ENCODE measurements at places on chromosomes 6 and 20.

DNA sequence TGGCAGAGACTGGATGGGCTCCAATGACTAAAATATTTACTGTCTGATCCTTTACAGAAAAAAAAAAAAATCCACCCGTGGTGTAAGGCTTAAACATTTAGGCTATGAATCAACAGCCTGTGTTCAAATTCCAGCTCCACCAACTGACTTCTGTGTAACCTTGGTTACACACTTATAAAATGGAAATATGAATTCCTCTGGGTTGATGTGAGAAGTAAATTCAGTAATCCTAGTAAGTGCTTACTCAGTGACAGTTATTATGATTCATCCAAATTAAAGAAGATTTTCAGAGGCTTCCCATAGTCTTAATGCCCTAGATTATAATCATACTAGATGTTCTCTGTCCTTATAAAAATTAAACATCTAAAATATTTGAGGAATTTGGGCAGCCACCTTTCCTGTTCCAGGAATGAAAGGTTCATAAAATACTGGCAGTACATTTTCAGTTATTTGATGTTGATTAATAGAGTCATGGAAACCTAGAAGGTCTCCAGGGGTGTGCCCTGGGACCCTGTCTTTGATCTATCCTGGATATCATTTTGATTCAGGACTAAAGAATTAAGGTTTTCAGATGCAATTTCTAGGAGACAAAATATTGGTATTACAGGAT is 180.3 kb upstream of the ZNF217 start:
- no peaks in the 10 kb centered on the region for H3K36me3 ChIP-seq
- H3K27ac ChIP-seq, result peak overlapping the region; percentile 55
- H3K4me3 ChIP-seq, result no peak overlapping the region
- peaks cover 5% of the 10 kb centered on the region for H3K4me1 ChIP-seq

DNA sequence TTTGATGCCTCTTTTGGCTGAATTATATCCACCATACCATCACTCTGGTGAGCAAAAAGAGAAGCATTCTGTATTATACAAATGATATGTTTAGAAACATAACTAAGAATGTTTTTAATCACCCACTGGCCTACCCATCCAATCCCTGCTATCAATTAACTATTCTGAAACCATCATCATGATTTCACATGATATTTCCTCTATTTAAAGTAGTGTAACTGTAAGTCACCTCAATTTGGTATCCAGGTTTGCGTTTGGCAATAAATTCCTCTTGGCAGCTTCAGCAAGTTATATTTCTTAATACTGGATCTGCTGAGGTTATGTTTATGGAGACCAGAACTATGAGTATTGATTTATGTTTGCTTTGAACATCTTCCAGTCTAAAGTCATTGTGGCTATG is 332.1 kb downstream of the UTRN start:
- no peaks in the 10 kb centered on the region for H3K27me3 ChIP-seq
- DNase-seq, result no peak
- H3K4me3 ChIP-seq, result no peak overlapping the region
- no peak overlapping the region for H3K27ac ChIP-seq
- no peaks in the 10 kb centered on the region for H3K36me3 ChIP-seq

DNA sequence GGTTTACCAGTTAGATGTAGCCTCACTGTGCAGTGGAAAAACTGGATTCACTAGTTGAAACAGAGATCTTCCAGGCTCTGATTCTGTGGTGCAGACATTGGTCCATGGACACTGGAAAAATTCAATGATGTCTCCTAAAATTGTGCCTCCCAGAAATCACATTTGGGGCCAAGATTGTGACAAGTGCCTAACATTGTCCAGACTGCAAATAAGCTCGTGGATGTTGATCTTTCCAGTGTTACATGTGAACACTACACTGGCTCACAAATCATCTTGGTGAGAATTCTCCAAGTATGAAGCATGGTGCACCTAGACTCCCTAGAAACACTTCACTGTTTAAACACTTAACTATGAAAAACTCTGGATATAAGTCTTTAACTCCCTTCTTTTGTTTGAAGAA is 140.4 kb downstream of the HAO1 start:
- H3K27me3 ChIP-seq, result no peaks in the 10 kb centered on the region
- no peaks in the 10 kb centered on the region for H3K36me3 ChIP-seq
- no peaks in the 10 kb centered on the region for H3K4me1 ChIP-seq

DNA sequence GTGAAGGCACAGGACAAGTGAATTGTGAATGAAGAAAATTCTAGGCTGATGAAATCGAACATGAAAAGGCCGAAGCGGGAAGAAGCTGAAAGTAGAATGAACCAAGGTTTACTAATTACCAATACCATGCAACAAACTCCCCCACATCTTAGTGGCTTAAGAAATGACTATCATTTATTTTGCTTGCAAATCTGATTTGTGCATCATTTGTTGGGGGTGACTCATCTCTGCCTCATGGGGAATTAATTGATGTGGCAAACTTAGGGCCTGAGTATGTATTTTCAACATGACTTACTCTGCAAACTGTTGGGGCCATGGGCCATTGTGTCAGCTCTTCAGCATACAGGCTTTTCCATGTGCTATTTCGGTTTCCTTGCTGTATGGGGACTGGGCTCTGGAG is 26.8 kb downstream of the PPP1R14C start:
- no peak overlapping the region for H3K4me3 ChIP-seq
- DNase-seq, result no peak
- H3K4me1 ChIP-seq, result no peaks in the 10 kb centered on the region
- H3K27ac ChIP-seq, result no peak overlapping the region
- no peaks in the 10 kb centered on the region for H3K27me3 ChIP-seq

- no peaks in the 10 kb centered on the region for H3K27me3 ChIP-seq
- H3K36me3 ChIP-seq, result no peaks in the 10 kb centered on the region
- no peak overlapping the region for H3K27ac ChIP-seq
- no peak overlapping the region for H3K4me3 ChIP-seq
- H3K4me1 ChIP-seq, result no peaks in the 10 kb centered on the region
- no peak for DNase-seq
Observed at GRCh38 chr6:72733045-72733444, 111.2 kb downstream of the KCNQ5 start.

DNA sequence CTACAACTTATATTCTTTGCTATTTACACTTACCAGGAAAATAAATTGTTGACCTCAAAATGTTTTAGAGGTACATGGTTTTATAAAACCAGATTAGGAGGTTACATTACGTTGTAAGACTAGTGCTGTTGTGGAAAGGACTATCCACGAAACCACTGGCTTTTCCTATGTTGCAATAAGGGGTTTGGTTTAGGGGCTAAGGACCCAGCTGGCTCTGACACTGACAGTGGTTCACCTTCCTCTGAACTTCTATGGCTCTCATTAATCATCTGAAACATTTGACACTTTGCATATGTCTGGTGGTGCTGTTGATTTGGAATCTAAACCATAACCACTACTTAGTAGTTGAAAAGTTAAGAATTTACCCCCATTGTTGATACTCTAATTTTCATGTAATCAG is 186.7 kb downstream of the NKAIN2 start:
- no peaks in the 10 kb centered on the region for H3K36me3 ChIP-seq
- H3K27ac ChIP-seq, result no peak overlapping the region
- DNase-seq, result no peak

DNA sequence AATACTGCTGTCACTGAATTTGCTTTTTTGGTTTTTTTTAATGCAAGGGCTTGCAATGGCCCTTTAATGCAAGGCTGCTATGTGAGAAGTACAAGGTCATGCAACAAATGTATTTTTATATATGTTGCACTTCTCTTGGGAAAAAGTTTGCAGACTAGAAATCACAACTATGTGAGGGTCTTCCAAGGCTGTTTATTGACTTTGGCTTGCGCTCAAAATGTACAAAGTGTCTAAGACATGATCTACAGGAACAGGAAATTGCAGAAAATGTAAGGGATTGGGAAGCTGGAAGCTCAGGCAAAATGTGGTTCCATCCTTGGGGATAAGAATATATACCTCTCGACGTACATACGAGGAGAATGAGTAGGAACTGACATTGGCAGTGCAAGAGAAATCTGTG is 92.2 kb upstream of the F13A1 start:
- no peak overlapping the region for H3K27ac ChIP-seq
- no peaks in the 10 kb centered on the region for H3K27me3 ChIP-seq
- no peak overlapping the region for H3K4me3 ChIP-seq
- DNase-seq, result no peak

- DNase-seq, result no peak
- H3K27me3 ChIP-seq, result no peaks in the 10 kb centered on the region
- no peak overlapping the region for H3K4me3 ChIP-seq
- H3K36me3 ChIP-seq, result no peaks in the 10 kb centered on the region
Observed at GRCh38 chr6:142568857-142569597, 267.2 kb downstream of the ADGRG6 start.

- H3K4me1 ChIP-seq, result no peaks in the 10 kb centered on the region
- H3K36me3 ChIP-seq, result no peaks in the 10 kb centered on the region
- no peak overlapping the region for H3K27ac ChIP-seq
Observed at GRCh38 chr6:5580736-5581581, 319.6 kb downstream of the FARS2 start.

DNA sequence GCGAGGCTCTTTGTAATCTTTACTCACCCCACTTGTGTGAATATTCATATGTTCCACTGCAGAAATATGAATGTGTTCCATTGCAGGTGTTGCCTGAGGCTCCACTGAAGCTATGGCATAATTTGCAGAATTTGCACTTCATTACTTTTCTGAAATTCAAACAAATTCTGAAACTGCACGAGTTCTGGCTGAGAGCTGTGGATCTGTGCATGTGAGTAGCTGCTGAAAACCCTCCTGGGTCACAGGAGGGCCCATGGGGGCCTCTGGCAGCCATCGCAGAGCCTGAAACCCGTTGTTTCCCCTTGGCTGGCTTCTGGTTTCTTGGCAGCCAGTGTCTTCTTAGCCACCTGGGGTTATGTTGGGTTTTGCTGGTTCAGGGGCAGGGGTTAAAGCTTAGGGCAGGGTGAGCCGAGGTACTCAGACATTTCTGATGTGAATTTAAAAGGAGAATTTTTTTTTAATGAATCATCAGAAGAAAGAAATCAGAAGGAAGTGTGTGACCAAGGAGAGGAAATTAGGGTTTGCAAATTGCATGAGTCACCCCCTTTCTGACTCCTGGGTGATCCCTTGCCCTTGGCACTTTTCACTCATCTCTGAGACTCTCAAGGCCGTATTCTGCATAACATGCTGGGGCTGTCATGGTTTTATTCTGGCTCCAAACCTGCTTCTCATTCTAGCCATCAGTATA is 40.6 kb downstream of the TOX2 start:
- H3K36me3 ChIP-seq, result no peaks in the 10 kb centered on the region
- no peak overlapping the region for H3K4me3 ChIP-seq
- DNase-seq, result no peak
- H3K27me3 ChIP-seq, result no peaks in the 10 kb centered on the region
- no peaks in the 10 kb centered on the region for H3K4me1 ChIP-seq

DNA sequence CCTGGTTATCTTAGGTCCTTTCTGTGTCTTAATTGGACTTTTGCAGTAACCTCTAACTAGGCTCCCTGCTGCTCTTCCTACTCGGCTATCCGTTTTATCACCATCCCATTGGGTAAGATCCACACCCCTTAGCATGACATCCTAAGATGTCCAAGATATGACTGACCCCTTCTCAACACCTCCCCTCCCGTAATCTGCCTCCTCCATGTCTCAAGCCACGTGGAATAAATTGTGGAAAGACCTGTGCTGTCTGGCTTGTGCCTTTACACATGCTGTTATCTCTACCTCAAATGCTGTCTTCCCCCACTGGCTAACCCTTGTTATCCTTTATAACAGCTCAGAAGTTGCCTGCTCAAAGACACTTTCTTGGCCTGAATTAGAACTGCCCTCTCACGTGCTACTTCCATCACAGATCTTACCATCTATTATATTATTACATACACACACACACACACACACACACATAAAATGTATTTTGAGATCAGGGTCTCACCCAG is 26.5 kb downstream of the EIF2S2 start:
- H3K4me3 ChIP-seq, result no peak overlapping the region
- no peak for DNase-seq
- no peak overlapping the region for H3K27ac ChIP-seq
- peaks cover 4% of the 10 kb centered on the region for H3K4me1 ChIP-seq
- no peaks in the 10 kb centered on the region for H3K36me3 ChIP-seq

DNA sequence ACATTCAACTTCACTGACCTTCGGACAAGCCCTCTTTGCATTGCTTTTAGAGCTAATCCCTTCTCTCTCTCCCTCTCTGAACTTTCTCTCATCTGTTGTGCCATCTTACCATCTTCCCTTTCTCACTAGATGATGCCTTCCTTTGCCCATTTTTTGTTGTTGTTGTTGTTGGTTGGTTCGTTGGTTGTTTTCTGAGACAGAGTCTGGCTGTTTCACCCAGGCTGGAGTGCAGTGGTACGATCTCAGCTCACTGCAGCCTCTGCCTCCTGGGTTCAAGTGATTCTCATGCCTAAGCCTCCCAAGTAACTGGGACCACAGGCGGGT is 18.8 kb downstream of the MAP3K5 start:
- no peaks in the 10 kb centered on the region for H3K4me1 ChIP-seq
- no peaks in the 10 kb centered on the region for H3K27me3 ChIP-seq
- H3K27ac ChIP-seq, result no peak overlapping the region
- H3K36me3 ChIP-seq, result no peaks in the 10 kb centered on the region
- no peak overlapping the region for H3K4me3 ChIP-seq

- no peaks in the 10 kb centered on the region for H3K4me1 ChIP-seq
- no peak for DNase-seq
- no peak overlapping the region for H3K4me3 ChIP-seq
- H3K27me3 ChIP-seq, result peaks cover 28% of the 10 kb centered on the region
Observed at GRCh38 chr20:62495749-62496567, 20.2 kb upstream of the GATA5 start.

- H3K4me1 ChIP-seq, result no peaks in the 10 kb centered on the region
- H3K27me3 ChIP-seq, result no peaks in the 10 kb centered on the region
- no peak for DNase-seq
- no peak overlapping the region for H3K4me3 ChIP-seq
Observed at GRCh38 chr6:142334294-142334693, 32.5 kb downstream of the ADGRG6 start.

- H3K27me3 ChIP-seq, result no peaks in the 10 kb centered on the region
- H3K27ac ChIP-seq, result no peak overlapping the region
- no peaks in the 10 kb centered on the region for H3K36me3 ChIP-seq
- no peak overlapping the region for H3K4me3 ChIP-seq
- DNase-seq, result no peak
Observed at GRCh38 chr6:39785281-39785680, 6.9 kb upstream of the DAAM2 start.

GRCh38 chr6:80437221-80437620 is 330.8 kb downstream of the BCKDHB start:
- no peaks in the 10 kb centered on the region for H3K36me3 ChIP-seq
- H3K27ac ChIP-seq, result no peak overlapping the region
- no peaks in the 10 kb centered on the region for H3K4me1 ChIP-seq
- no peaks in the 10 kb centered on the region for H3K27me3 ChIP-seq

- no peaks in the 10 kb centered on the region for H3K4me1 ChIP-seq
- H3K4me3 ChIP-seq, result no peak overlapping the region
- DNase-seq, result no peak
- no peak overlapping the region for H3K27ac ChIP-seq
- no peaks in the 10 kb centered on the region for H3K36me3 ChIP-seq
Observed at GRCh38 chr20:59141818-59142581, 21.6 kb upstream of the ZNF831 start.

DNA sequence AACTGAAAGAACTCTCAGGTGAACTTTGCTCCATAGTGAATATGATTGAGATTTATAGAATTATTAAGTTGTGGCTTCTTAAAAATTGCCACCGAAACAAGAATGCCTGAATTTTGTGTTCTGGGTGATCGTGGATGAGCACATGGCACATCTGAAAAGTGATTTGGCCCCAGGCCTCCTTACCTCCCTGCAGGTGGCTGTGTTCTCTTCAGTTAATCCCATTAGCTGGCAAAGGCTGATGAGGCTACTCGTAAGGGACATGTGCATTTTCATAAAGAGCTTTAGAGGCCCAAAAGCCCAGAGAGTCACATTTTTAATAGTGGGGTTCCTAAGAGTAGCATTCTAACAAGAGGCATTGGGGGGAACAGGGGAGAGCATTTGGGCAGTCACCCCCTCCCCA is 22.6 kb downstream of the GNAS start:
- no peak overlapping the region for H3K4me3 ChIP-seq
- H3K27ac ChIP-seq, result no peak overlapping the region
- DNase-seq, result no peak
- no peaks in the 10 kb centered on the region for H3K4me1 ChIP-seq
